Stimulated activated CD8-positive, alpha-beta memory T cell treated with anti-CD3 and anti-CD28 coated beads, Interleukin-2, amount 100 ng/mL, for 1 hour (primary cell): ENCODE measurements at places on chromosomes 13 and 19.

- no peak for DNase-seq
Measured at GRCh38 chr19:338421-338820, 6.2 kb downstream of the MIER2 start.

DNA sequence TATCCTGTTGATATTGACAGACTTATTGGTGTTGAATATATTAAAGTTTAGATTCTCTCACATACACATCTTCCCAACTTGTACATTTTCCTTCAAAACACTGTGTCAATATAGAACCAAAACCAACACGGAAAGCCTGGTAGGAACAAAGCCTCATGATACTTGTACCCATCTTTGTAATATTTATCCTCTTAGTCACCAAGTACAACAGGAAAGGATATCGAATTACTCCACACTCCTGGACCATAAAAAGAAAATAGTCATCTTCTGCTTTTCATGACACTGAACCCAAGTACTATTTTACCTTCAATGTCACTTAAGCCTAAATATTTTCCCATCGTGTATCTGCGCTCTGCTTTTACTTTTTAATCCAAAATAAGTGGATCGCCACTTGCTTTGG, 702.9 kb upstream of the PCDH9 start:
- no peak for DNase-seq

DNA sequence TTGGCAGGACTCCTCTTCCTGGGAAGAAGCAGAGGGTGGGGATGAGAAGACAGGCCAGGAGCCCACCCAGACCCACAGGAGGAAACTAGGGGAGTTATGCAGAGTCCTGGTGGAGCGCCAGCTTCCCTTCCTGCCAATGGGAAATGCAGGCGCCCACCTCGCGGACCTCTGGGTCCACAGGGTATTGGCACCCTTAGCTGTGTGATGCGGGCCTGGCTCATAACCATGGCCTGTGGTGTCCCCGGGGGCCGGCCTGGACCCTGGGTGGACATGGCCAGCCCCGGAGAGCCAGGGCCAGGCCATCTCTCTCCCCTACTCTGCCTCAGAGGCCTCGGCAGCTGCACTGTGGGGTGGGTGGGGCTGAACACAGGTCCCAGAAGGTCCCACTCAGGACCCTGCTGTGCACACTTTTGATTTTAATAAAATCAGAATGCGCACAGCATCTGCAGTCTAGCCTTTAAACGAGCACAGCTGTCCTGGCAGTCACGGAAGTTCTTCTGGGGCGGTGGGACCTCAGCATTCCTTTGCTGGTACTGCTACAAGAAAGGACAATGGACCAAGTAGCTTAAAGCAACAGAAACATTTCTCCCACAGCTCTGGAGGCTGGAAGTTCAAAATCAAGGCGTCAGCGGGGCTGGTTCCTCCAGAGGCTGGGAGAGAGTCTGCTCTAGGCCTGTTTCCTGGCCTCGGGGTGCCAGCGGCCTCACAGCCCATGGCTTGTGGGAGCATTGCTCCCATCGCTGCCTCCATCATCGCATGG, 1.8 kb downstream of the F10 start:
- no peak for DNase-seq

DNA sequence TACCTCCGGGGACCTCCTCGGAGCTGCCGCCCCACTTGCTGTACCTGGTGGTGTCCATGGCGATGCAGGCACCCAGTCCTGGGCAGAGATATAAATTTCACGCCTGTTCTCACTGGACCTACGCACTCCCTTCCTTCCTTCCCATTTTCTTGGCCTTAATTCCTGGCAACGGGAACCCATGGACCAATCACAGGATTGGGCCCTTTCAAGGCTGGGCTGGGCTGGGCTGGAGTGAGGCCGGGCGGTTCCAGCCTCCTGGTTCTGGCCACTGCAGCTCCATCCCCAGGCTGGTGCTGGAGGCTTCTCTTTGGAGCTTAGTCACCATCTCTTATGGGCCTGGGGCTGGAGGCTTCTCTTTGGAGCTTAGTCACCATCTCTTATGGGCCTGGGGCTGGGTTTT, at the start of gene CLEC4G:
CLEC4G (minus strand) TSS at position 66 of the 400 bp plus-strand sequence; CDS start at position 58, 8 bp downstream.
- DNase-seq, result no peak

- no peak for DNase-seq
Measured at GRCh38 chr13:110363010-110363409, 55.9 kb downstream of the COL4A2 start.

GRCh38 chr13:20391597-20392452, 133.8 kb downstream of the CRYL1 start:
- DNase-seq, result no peak

- DNase-seq, result no peak
Measured at GRCh38 chr13:100506600-100507422, 81.8 kb downstream of the GGACT start.

DNA sequence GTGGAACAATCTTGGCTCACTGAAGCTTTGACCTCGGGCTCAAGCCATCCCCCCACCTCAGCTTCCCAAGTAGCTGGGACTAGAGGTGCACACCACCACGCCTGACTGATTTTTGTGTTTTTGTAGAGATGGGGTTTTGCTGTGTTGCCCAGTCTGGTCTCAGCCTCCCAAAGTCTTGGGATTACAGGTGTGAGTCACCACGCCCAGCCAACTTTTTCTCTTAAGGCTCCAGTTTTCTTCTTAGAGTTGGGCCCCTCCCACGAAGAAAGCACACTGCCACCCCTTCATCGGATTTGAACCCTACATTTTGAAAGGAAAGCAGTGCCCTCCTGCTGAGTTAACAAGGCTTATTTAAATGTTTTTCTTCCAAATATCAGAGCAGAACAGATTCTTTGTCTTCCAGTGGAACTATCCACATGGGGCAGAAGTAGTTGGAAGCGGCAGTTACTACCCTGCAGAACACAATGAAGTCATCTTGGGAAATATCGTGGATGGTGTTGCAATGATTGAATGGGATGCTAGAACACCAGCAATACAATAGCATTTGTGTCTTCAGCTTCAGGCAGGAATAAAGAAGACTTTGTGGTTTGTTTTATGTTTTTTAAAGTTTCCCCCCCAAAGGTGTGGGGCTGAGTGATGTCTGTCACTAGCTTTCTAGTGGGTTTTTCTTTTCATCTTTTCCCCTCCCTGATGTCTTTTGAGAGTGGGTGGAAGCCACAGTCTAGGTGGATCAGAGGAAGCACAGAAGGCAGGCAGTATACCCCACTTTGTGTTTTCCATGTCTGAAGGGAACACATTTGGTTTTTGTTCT, 8.9 kb downstream of the ACTN4 start:
- DNase-seq, result no peak

- DNase-seq, result no peak
Measured at GRCh38 chr19:38452430-38453366, 19.2 kb downstream of the RYR1 start.

GRCh38 chr13:92976657-92977056, 249.9 kb upstream of the GPC6 start:
- no peak for DNase-seq

GRCh38 chr13:45178349-45179162, 22.3 kb downstream of the KCTD4 start:
- DNase-seq, result no peak

GRCh38 chr13:96898212-96898611, 96.1 kb downstream of the OXGR1 start:
- DNase-seq, result no peak

- DNase-seq, result no peak
Measured at GRCh38 chr13:23460309-23460708, 26.8 kb upstream of the SACS start.

DNA sequence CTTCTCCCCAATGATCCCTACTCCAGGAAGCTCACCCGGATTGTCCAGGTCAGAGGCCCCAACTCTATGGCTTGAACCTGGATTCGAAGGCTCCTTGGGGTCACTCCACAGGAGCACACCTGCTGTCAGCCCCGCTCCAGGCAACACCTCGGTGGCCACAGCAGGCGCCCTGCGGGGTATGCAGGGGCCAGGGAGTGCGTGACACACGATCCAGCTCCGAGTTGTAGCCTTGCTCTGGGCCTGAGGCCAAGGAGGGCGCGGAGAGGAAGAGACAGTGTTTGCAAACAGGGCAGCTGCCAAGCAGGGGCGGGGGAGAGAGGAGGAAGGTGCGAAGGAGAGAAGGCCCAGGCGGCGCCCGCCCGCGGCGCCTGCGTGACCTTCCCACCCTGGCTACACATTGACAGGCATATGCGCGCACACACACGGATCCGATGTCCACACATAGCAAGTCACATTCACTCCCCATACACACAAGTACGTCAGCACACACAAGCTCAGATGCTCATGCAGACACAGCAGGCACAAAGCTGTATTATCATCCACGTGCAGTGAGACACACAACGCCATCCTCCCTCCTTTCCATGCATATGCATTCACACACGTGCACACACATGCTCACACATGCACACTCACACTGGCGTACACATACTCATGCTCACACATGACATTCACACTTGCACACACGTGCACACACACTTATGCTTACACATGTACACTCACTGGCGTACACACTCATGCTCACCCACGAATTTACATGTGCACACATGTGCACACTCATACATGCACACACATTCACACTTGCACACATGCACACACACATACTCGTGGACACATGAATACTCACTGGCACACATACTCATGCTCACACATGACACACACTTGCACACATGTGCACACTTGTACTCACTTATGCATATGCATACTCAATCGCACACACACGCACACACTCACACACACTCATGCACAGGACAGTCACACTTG, 10.4 kb downstream of the SBK2 start:
- no peak for DNase-seq

GRCh38 chr13:73599232-73600128, 534.7 kb downstream of the KLF12 start:
- no peak for DNase-seq

GRCh38 chr13:66644855-66645460, 585.2 kb downstream of the PCDH9 start:
- DNase-seq, result no peak

GRCh38 chr19:40584007-40584406, 7.3 kb downstream of the SHKBP1 start:
- no peak for DNase-seq

DNA sequence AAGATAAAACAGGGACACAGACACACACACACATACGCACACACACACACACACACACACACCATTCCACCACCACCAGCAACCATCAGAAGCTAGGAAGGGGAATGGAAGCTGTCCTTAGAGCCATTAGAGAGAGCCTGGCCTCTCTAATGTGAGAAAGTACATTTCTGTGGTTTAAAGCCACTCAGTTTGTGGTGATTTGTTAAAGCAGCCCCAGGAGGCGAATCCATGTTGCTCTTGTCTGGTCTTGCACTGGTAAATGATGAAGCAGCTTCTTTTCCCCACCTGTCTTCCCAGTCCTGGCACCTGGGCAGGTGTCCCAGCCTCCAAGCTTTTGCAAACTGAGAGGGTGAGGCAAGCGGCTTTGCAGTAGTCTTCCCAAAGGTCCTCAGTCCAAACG, 118.9 kb upstream of the KL start:
- no peak for DNase-seq

- DNase-seq, result no peak
Measured at GRCh38 chr13:27578121-27579030, 42.0 kb downstream of the LNX2 start.

GRCh38 chr19:8832132-8833021, at the start of the genes MBD3L1 and ZNF558:
TSS of gene MBD3L1 (plus strand) at chr19:8832377. CDS start at chr19:8842679, 10,302 bp downstream.
TSS of gene ZNF558 (minus strand) at chr19:8832304. CDS start at chr19:8822659, 9,645 bp downstream.
- peak; percentile 98 for DNase-seq

DNA sequence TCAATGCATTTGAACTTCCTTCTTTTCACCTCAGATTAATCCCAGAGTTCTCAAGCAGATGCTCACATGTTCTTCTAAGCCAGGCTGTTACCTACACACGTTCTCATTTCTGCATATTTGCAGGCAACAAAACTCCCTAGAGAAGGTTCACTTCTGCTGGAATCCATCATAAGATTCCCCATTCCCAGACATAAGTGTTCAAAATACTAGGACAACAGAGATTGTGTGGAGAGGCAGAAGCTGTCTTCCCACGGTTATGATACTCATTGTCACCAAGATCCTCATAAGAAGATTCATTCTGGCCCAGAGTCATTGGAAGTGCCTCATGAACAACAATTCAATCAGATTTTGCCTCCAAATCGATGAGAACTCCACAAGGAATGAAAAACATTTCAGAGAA, 931.6 kb upstream of the MIR17HG start:
- DNase-seq, result no peak

DNA sequence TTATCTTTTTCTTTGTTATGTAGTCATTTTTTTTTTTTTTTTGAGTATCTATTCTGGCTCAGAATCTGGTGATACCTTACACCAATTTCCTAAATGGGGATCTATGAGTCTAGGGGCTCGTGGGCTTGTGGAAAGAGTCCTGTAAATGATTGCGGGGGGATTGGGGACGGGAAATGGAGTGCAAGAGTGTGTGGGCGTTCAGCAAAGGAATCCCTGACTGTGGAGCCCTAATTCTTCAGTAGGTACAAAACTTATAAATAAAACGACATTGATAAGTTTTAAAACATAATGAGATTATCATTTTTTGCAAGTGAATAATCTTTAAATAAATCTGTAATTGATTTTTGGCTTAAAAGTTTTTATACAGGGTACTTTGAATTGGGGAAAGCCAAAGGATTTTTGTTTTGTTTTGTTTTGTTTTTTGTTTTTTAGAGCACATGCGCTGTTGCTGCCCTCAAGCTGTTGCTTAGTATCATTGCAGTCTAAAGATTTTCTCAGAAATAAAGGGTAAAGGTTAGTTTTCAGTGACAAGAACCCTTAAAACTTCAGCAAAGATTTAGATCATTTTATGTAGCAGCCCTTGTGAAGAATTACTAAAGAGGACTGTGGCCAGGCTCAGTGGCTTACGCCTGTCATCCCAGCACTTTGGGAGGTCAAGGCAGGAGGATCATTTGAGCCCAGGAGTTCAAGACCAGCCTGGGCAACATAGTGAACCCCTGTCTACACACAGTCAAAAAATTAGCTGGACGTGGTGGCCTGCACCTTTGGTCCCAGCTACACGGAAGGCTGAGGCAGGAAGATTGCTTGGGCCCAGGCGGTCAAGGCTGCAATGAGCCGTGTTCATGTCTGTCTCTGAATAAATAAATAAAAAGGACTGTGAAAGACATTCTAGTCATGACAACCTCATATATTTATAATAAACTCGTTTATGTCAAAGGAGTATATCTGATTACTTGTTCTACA, 1.7 kb downstream of the ERCC5 start:
- no peak for DNase-seq

DNA sequence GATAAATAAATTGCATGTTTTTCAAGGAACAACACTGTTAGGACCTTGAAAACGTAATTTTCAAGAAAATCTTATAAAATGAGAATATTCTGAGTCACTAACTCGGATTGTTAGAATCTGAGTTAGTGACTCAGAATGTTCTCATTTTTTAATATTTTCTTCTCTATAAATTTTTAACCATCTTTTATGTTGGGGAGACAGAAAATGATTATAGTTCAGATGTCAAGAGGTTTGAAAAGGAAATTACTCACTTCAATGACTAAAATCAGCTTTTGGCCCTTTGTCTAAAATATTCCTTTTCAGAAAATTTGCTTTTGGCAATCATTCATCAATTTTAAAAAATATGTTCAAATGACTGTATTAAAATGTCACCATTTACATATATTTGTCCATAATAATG, 264.2 kb upstream of the EDNRB start:
- no peak for DNase-seq

GRCh38 chr13:62629618-62630017, 1214.0 kb upstream of the PCDH20 start:
- DNase-seq, result no peak

GRCh38 chr19:48122421-48122820, 11.8 kb upstream of the PLA2G4C start:
- DNase-seq, result no peak
